Osteocyte (in vitro differentiated cells): ENCODE measurements at places on chromosomes 1 and 21. TPM values are rescaled to one million over a fixed set of nuclear protein-coding genes. Genes with fewer than 3 reads are reported as not detected.

URB1 gene
- 15.4 and 17.3 TPM in 2 replicates for total RNA-seq

DPM3 gene
- 61.3 and 64.4 TPM in 2 replicates for total RNA-seq

DNA sequence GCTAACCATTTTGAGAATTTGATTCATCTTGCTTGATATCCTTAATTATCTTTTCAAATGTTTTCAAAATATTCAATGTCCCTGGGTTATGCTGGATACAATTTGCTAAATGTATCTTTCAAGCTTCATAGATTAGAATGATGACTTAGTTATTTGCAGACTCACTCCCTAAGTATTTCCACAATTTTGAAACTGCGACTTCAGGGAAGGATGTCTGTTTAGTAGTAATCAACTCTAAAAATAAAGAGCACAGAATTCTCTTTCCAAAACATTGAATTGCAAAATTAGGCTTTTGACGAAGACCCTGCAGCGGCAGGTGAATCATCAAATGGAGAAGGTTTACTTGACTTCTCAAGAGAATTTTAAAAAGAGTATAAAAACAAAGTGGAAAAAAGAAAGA is 14.2 kb downstream of the RGS1 start:
- no peak for DNase-seq

DNA sequence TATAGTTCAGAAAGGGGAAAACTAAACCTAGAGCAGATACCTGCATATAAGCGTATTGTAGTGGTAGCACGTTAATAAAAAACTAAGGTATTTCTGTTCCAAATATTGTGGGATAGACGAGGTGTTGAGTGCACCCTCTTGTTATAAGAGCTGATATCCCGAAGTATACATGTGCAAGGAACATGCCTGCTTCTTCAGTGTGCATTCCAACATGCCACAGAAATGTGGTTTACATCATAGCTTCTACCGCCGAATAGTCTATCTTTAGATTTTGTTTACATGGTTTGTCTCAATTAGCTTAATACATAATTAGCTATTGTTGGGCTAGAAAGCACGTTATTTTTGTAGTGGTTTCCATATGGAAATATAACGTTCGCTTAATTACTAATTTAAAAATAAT is 2.2 kb downstream of the CHRM3 start:
- no peak for DNase-seq

DNA sequence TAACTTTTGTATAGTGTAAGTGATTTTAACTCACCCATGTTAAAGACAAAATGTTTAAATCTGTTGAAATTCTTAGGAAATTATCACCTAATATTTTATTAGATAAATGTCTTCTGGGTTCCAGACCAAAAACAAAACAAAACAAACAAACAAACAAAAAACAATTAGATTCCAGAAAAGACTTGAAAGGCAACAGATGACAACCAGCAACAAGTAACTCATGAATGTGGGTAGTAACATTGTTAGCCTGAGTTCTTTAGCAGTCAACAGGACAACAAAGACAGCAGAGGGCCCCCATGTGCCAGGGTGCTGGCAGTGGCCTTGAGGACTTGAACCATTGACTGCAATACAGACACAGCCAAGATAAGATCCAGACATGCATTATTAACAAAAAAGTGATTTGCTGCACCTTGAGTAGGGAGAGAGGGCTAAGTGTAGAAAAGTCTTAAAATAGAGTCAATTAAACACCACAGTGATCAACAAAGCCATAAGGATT is 2.4 kb upstream of the CD247 start:
- DNase-seq = no peak

DNA sequence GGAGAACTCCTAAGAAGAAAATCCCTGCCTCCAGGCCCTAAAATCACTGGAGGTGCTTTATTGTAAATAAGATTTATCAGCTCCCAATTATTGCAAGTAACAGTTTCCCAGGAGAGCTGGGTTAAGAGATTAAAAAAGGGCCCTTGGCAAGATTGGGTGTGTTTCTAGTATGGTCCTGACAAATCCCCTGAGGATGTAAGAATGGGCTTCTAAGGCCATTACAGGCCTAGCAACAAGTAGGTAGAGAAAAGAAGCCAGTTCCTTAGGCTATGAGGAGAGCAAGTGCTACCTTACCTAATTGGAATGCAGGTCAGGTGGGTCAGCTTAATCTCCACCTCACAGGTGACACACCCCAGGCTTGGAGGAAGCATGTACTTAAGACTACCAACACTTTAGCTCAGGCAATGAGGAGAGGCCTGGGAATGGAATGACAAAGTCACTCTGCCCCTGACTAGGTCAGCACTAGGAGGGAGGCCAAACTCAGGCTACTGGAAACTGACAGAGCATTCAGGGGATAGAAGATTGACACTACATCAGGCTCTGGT is 6.8 kb upstream of the OTUD7B start:
- no peak for DNase-seq

- DNase-seq = no peak
These were observed 24.9 kb upstream of the PARP1 start for GRCh38 chr1:226432586-226433340.

DNA sequence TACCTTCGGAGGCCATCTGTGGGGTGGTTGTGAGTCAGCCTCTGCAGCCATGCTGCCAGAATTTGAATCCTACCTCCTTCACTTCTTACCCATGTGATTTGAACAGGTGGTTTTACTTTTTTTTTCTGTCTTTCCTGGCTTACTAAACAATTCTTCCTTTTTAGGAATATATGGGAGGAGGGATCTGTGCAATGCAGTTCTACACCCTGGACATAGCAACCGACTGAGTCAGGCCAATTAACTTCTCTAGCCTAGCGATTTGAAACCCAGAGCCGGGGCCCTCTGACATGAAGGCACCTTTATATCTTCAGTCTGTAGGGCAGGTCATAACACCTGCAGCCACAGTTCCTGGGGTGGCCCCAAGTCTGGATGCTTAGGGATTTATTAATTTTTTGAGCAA is 83.6 kb downstream of the ST6GALNAC3 start:
- DNase-seq = no peak

DNA sequence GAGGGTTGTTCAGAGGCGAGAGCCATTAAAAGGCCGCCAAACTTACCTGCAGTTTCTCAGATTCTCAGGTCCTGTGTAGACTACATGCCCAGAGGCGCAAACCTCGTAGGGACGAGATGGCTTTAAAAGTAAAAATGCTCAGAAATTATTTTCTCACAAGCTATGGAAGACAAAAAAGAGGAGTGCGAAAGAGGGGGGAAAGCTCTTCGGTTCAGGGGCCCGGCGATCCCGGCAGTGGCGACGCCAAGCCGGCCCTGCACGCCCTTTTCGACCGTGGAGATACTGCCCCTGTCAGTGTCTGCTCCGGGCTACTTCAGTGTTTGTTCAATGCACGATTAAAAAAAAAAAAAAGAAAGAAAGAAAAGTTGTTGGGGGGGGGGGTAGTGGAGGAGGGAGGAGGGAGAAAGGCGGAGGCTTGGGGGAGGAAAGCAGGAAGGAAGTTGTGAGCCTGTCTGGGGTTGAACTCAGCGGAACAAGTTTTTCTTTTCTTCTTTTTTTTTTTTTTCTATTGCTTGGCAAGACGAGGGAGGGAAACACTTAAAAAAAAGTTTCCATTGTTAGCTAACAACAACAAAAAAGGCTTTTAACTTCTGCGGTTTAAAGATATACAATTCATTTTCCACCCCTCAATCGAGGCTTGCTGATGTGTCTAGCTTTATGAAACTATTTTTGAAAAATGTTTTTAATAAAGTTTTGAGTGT is at the start of gene ITPKB:
TSS of gene ITPKB (minus strand) at position 288 of the 701 bp plus-strand sequence. CDS start 1,824 bp downstream, outside the sequence.
- DNase-seq = no peak

DNA sequence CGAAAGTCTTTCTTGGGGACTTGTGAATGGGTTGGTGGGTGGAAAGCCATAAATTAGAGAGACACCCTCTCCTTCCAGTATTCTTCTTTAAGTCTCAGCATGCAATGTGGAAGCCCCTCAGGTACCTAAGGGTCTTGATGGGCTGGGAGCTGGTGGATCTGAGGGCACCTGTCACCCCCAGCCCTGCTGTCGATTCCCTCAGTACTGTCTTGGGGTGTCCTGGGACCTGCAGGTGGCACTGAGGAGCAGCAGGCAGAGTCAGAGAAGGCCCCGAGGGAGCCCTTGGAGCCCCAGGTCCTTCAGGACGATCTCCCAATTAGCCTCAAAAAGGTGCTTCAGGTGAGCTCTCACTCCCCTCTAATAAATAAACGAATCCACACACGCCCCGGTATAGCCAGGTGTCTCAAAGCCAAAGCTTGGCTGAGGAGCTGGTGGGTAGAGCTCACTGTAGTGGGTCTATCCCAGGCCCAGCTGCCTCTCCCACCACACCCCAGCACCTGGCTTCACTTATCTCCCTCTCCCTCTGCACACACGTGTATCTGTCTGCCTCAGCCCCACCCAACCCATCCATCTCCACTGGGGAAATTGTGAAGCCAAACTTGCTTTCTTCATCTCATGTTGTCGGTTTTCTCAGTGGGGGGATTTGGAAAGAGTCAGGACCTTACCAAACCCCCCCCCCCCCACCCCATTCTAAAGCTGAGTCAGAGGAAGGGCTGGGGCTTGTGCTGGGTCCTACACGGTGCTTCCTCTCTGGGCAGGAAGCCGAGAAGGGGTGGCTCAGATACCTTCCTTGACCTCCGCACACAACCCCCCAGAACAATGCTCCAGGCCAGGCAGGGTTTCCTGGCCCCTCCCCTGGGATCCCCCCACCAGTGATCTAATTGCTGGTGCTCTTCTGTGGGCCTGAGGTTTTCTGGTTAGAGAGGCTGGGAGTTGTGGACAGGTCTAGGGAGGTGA is 1.6 kb downstream of the ADAM15 start:
- no peak for DNase-seq

NID1 gene
- 142 and 149 TPM in 2 replicates for total RNA-seq

- no peak for DNase-seq
These were observed 40.0 kb upstream of the PTPRC start for GRCh38 chr1:198598796-198599321.

MYOM3 gene
- total RNA-seq = not detected in 2 replicates

- DNase-seq = no peak
These were observed 634.8 kb downstream of the MATN1 start for GRCh38 chr1:30088594-30088993.

PTGFR gene
- total RNA-seq = 2.5 and 3.0 TPM in 2 replicates

DNA sequence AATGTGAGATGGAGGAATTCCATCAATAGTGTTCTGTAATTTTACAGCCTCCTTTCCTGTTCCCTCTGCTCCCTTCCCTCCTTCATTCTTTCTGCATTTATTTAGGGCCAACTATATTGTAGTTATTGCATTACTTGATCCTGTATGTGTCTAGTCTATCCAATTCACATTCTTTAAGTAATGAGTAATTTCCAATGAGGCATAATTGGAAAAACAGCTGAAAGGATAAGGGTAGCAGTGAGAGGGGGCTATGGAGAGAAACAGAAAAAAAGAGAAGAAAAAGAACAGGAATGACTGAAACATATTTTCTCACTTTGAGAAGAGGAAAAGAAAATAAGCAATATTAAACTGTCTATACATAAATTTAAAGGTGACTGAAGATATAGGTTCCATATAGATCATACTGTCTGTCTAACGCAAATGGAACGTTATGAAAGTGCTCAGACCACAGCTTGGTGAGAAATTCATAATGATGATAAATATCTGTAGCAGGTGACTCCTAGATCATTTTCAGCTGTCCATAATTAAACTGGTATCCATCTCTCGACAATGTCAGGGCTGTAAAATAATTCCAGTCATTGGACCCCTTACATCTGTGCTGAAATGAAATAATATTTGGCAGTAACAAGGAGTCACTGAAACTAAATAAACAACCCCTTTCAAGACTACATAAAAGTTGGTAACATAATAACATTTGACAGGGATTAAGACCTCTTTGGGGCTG is 61.8 kb downstream of the SPAG17 start:
- no peak for DNase-seq

DNA sequence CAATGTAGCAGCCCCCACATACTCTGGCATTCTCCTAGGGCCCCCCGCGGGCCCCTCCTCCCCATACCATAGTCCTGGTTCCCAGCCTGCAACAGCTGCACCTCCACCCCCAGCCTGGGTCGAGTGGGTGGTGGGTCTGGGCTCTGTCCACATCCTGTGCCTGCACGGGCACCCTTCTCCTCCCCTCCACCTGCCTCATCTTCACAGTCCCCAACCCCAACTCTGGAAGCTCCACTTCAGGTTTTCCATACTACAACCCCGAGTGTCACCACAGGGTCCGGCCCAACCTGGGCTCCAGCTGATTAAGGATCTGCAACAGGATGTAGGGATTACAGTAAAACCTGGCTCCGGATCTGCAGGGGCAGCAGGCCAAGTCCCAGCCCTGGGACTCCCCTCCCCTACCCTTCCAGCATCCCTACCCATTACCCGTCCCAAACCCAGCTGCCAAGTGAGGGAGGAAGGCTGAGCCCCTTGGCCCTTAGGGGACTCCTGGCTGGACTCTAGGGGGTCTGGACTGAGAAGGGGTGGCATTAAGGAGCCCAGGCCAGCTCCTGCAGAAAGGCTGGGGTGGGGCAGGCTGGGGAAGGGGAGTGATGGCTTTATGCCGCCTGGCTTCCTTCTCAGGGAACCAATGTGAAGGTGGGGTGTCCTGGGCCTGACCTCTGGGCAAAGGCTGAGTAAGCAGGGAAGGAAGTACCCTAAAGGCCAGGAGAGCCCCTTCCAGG is 116.8 kb downstream of the CASZ1 start:
- DNase-seq = no peak

MCOLN2 gene
- total RNA-seq = not detected in 2 replicates

- no peak for DNase-seq
These were observed 696.0 kb upstream of the CHRM3 start for GRCh38 chr1:238690415-238690814.

DNA sequence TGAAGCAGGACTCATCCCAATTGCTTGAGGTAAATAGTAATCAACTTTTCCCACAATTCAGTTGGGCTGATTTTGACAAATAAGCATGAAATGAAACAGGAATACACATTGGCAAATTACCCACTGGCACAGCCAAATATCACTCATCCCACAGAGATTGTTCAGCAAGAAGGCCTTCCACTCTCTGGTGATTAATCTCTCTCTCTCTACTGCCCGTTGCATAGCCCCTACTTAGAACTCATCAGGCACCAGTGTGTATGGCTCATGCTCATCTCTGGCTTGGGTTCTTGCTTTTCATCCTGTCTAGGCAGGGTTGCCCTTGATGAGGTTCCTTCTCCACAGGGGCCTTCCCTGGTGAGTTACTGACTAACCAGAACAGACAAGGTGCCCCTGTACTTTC is 1.1 kb downstream of the BSDC1 start:
- no peak for DNase-seq

EDN2 gene
- not detected in 2 replicates for total RNA-seq

- DNase-seq = no peak
These were observed 48.4 kb upstream of the CCDC27 start for GRCh38 chr1:3703786-3704371.

DNA sequence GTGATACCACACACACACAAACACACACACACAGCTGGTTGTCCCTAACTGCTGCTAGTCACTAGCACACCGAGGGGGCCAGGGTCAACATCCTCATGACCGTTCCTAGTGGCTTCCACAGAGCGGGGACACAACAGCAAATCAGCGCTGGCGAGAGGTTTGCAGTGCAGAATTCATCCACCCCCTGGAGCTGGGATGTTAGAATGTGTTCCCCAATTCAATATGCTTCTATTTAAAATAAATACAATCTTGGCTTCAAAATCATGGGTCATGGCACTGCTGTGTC is 16.2 kb upstream of the C2CD2 start:
- no peak for DNase-seq

- DNase-seq = no peak
These were observed 9.9 kb upstream of the TARS2 start for GRCh38 chr1:150477320-150477719.

ATAD3C gene
- total RNA-seq = 0.27 and 0.44 TPM in 2 replicates

- DNase-seq = no peak
These were observed 40.8 kb upstream of the COL24A1 start for GRCh38 chr1:86197206-86197855.

MROH9 gene
- not detected in 2 replicates for total RNA-seq

LRRC7 gene
- total RNA-seq = 0.60 and 0.94 TPM in 2 replicates

GRCh38 chr1:32426489-32427255 is 32.4 kb upstream of the BSDC1 start:
- no peak for DNase-seq

HPCA gene
- total RNA-seq = not detected in 2 replicates

RNF2 gene
- total RNA-seq = 19.5 and 21.7 TPM in 2 replicates

DIO1 gene
- not detected in 2 replicates for total RNA-seq
